Activated T-cell treated with anti-CD3 and anti-CD28 coated beads, Interleukin-2, amount 50 U/mL, for 24 hours (primary cell): ENCODE measurements at places on chromosomes 13 and 19.

- H3K27ac ChIP-seq: no peak overlapping the region
- no peaks in the 10 kb centered on the region for H3K4me1 ChIP-seq
- peaks cover 11% of the 10 kb centered on the region for H3K27me3 ChIP-seq
- H3K4me3 ChIP-seq: no peak overlapping the region
Observed at GRCh38 chr13:29679396-29680053, 84.0 kb upstream of the SLC7A1 start.

DNA sequence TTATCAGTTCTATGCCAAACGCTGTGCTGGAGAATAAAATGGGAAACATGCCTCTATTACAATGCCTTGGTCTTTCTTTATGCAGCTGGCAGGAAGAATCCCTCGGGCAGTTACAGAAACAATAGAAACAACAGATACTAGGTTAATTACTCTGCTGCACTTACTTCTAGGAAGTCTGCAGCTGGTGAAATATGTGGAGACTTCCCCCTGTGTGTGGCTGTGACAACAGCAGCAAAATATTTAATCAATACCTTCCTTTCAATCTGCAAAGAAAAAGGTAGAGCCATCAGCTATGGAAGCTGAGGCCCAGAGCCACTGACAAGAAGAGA, 9.9 kb downstream of the STOML3 start:
- H3K4me3 ChIP-seq: no peak overlapping the region
- no peaks in the 10 kb centered on the region for H3K4me1 ChIP-seq
- H3K36me3 ChIP-seq: no peaks in the 10 kb centered on the region
- no peak overlapping the region for H3K27ac ChIP-seq
- DNase-seq: no peak

DNA sequence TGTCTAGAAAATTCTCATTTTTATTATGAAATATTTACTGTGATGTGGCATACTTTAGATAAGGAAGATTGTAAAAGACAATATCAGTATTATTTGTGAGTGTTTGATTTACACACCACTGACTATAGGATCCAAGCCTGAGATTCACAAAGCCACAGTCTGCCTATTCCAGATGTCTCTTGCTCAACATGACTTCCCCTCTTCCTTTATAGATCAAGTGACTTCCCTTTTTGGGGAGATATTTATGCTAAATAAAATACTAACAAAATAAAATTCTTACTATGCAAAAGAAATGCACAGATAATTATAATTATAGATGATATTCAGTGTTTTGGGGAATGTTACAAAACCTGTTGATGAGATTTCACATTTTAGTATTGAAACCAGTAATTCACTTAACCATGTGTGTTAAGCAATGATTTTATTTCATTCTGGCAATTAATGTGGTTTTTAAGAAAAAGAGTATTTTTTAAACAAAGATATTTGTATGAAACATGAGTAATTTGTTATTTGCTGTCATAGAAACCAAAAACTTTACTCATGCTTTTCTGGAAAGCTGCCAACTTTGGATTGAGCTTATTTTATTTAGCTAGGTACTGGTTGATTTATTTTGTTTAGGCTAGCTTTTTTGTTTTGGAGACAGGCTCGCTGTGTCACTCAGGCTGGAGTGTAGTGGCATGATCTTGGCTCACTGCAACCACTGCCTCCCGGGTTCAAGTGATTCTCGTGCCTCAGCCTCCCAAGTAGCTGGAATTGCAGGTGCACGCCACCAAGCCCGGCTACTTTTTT, 13.7 kb upstream of the GPR183 start:
- no peaks in the 10 kb centered on the region for H3K27me3 ChIP-seq
- peak overlapping the region; percentile 29 for H3K4me3 ChIP-seq
- H3K27ac ChIP-seq: peak overlapping the region; percentile 98
- peaks cover 89% of the 10 kb centered on the region for H3K4me1 ChIP-seq

GRCh38 chr19:2478756-2479555, 3.0 kb downstream of the GADD45B start:
- peak; percentile 74 for DNase-seq
- peaks cover 29% of the 10 kb centered on the region for H3K4me1 ChIP-seq
- peak overlapping the region; percentile 99 for H3K4me3 ChIP-seq
- peaks cover 31% of the 10 kb centered on the region for H3K36me3 ChIP-seq

GRCh38 chr13:28822151-28822550, 2.0 kb downstream of the MTUS2 start:
- H3K36me3 ChIP-seq: no peaks in the 10 kb centered on the region
- no peak overlapping the region for H3K27ac ChIP-seq
- no peak for DNase-seq
- no peak overlapping the region for H3K4me3 ChIP-seq
- peaks cover 77% of the 10 kb centered on the region for H3K27me3 ChIP-seq

DNA sequence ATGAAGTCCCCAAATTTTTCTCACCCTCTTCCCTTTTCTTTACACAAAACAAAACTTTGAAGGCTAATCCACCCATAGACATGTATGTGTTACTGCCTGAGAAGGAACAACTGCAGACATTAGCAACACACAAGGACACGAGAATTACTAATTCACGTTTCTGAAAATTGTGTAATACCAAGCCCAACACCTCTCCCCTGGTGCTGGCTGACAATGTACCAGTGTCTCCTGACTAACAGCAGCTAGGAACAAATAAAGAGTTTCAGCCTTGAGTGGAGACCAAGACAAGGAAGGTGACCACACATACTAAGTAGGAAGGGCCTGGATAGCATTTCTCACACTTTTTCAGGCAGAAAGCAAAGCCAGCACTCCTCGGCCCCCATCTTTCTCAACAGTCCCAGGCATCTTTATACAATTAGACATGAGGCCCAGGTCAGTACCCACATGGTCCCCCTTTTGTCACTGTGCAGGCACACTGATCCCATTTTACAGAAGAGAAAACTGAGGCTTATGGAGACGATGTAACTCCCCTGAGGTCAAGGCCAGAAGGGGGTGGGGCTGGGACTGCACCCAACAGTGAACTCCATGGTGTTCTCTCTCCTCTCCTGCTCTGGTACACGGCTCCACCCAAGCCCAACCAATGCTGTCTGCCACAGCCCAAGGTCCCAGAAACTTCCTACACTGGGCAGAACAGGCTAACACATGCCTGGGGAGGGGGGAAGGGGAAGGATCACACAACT, 8.7 kb downstream of the BRD4 start:
- H3K4me1 ChIP-seq: peaks cover 87% of the 10 kb centered on the region
- no peak overlapping the region for H3K4me3 ChIP-seq
- H3K27me3 ChIP-seq: no peaks in the 10 kb centered on the region
- H3K36me3 ChIP-seq: peaks cover 24% of the 10 kb centered on the region
